Psoas muscle (tissue), 8 donors: ENCODE measurements at places on chromosomes 2 and 18.

- DNase-seq, result no peak
Observed at GRCh38 chr2:10792660-10793400, 19.8 kb downstream of the PDIA6 start.

DNA sequence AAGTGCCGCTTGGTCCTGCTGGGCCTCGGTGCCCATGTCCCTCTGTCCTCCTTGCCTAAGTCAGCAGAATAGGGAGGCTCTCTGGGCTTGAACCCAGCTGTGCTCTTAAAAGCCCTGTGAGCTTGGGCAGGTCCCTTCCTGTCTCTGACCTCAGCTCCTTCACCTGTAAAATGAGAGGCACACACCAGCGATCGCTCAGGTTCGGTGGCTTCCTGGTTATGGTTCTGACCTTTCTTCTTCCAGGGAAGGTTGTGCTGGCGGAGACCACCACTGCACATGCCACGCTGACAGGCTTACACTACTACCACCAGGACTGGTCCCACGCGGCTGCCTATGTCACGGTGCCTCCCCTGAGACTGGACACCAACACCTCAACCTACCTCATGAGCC, 36.1 kb upstream of the MAPRE3 start:
- no peak for DNase-seq

- no peak for DNase-seq
Observed at GRCh38 chr2:221802089-221802488, 230.0 kb upstream of the EPHA4 start.

GRCh38 chr2:44894058-44894457, 47.4 kb upstream of the SIX3 start:
- no peak for DNase-seq

GRCh38 chr2:9462313-9462712, 12.0 kb upstream of the IAH1 start:
- no peak for DNase-seq

DNA sequence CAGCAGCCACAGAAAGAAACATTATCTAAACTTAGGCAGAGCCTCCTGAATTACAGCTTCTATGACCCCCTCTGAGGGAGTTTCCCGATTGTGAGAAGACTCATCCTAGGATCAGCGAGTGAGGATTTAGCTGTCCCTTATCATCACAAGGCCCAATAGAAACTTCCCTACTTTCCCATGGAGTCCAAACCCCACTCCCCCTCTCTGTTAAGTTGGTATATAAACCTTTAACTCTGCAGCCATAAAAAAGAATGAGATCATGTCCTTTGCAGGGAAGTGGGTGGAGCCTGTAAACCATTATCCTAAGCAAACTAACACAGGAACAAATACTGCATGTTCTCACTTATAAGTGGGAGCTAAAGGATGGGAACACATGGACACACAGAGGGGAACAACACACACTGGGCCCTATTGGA, 78.8 kb downstream of the MYL12B start:
- DNase-seq, result no peak

DNA sequence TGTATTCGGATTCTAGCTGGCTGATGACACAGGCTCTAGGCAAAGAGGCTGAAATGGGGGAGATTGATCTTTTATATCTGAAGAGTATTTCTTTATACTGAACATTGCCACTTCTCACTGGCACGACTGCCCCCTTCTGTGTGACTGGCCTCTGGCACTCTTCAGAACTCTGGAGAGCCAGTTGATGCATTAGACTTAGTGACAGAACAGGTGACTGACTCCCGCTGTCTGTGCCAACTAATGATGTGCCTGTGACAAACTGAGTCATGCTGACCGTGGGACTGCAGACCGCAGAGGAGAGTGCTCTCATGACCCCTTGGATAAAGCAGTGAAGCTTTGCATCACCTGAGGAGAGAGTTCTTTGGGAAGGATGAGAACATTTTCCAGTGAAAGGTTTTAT, 14.4 kb downstream of the MGAT5 start:
- DNase-seq, result no peak

- no peak for DNase-seq
Observed at GRCh38 chr2:128606837-128607236, 288.2 kb upstream of the HS6ST1 start.

DNA sequence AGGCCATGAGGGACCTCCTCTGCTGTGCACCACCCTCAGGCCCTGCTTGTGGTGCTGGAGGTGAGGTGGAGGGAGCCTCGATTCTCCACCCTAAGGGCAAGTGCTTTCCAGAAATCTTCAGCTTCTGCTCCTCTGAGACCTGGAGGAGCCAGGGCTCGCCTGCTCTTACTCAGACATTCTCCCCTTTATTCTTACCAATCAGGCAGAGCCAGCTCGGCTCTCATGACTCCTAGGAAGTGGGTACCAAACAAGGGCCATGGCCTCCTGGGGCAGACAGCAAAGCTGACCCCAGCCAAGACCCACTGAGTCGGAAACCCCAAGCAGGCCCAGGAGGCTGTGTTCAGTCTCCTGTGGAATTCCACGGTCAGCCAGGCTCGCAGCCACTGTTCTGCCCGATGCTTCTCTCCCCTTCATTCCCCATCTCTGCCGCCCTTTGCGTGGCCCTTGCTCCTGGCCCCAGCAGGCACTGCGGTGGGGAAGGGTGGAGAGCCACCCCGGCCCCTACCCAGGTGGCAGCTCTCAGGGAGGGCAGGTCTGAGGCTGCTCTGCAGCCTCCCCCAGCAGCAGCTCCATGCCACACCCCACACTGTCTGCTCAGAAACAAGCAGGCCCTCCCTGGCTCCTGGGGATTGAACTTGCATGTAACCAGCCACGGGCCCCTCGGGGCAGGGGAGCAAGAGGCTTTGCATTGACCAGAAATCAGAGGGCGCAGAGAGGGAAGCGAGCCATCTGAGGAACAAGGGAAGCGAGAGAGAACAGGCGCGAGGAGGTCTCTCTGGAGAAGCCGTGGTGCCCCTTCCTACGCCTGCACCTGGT, 24.0 kb downstream of the HS1BP3 start:
- peak; percentile 13 for DNase-seq

DNA sequence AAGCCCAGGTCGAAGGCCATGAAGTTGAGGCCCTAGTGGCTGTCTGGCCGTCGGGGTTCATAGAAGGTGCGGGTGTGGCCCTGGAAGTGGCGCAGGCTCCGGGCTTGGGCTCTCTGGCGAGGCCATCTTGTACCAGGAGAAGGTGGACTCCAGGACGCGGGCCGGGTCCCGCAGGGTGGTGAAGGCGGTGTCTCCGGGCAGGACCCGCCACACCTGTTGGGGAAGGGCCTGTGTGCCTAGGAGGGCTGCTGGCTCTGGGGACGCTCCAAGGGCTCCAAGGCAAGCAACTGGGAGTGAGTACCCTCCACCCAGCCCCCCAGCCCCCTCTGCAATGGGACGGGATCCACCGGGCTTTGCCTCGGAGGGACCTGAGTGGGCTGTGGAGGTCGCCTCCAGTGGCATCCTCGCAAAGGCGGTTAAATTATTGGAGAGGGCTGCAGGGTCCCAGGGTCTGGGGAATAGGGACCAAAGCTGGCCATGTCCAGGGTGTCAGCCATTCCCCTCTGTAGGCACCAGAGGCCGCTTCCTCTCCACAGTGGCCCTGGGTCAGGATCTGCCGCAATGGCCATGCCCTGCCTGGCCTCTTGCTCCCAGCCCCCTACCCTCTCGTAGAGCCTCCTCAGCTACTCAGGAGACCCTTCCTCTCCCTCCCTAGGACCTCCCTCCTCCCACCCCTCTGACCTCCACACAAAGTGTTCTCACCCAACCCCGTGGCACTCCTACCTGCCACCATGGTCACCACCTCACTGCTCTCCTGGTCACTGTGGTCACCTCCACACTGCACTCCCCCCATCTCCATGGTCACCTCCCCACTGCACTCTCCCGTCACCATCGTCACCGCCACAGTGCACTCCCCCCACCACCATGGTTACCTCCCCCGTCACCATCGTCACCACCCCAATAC, 10.3 kb downstream of the AQP12A start:
- peak; percentile 12 for DNase-seq

GRCh38 chr2:8409461-8410260, 272.2 kb upstream of the ID2 start:
- no peak for DNase-seq

GRCh38 chr18:46337271-46337670, 233.1 kb downstream of the HAUS1 start:
- DNase-seq, result no peak

GRCh38 chr18:76487782-76488181, 7.3 kb downstream of the ZNF516 start:
- no peak for DNase-seq

GRCh38 chr2:145289946-145290345, 770.0 kb upstream of the ZEB2 start:
- no peak for DNase-seq

DNA sequence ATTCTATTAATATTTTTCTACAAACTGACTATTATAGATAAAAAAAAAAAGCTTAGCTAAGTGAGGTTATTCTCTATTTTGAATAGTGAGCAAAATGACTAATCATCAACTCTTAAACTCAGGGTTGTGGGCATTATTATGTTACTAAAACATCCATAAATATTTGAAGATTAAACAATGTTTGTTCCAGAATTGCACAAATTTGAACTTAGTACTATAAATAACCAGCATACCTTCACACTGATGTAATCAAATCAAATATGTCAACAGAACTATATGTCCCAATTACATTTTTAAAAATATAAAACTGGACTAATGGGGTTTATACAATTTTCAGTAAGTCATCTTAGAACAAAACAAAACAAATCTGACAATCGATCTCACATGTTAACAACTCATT, 800.9 kb downstream of the LRP1B start:
- DNase-seq, result no peak

- DNase-seq, result no peak
Observed at GRCh38 chr2:207182911-207183310, 17.2 kb upstream of the KLF7 start.

- no peak for DNase-seq
Observed at GRCh38 chr2:168858146-168858545, 32.1 kb downstream of the SPC25 start.

DNA sequence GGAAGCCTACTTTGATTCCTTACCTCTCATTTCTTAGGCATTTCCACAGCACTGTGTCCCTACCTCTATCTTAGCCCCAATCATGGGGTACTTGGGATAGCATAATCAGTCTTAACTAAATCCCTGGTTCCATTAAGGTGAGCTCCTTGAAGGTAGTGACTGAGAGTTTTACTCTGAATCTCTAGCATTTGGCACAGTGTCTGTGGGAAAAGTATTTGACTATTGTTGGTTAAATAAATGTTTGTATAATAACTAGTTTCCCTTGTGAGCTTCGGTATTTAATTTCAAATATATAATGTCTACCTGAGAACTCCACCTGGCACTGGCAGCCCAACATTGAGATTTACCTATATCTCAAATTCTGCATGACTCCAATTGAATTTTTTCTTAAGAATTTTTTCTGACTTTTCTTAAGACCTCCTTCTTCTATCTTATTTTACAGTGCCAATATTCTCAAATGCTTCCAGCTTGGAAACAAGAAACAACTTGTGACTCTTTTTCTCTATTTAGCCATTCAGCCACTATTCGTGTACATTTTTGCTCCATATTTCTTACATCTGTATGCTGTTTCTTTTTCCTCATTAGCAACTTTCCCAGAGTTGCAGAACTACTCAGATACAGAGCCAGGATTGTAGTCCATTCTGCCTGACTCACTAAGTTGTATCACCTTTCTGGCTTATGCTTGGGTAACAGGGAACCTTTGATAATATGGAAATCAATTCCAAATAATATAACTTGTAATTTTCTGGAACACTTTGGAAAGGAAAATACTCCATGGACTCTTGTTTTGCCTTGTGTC, 214.0 kb upstream of the NT5C1B start:
- no peak for DNase-seq

DNA sequence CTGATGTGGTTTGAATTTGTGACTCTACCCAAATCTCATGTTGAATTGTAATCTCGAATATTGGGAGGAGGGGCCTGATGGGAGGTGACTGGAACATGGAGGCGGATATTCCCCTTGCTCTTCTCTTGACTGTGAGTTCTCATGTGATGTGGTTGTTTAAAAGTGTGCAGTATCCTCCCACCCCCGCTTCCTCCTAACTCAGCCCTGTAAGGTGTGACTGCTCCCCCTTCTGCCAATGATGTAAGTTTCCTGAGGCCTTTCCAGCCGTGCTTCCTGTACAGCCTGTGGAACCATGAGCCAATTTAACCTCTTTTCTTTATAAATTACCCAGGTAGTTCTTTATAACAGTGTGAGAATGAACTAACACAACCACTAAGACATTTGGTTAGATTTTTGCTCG, 458.4 kb downstream of the THSD7B start:
- no peak for DNase-seq

GRCh38 chr2:11775384-11775783, 29.0 kb downstream of the LPIN1 start:
- DNase-seq, result no peak

DNA sequence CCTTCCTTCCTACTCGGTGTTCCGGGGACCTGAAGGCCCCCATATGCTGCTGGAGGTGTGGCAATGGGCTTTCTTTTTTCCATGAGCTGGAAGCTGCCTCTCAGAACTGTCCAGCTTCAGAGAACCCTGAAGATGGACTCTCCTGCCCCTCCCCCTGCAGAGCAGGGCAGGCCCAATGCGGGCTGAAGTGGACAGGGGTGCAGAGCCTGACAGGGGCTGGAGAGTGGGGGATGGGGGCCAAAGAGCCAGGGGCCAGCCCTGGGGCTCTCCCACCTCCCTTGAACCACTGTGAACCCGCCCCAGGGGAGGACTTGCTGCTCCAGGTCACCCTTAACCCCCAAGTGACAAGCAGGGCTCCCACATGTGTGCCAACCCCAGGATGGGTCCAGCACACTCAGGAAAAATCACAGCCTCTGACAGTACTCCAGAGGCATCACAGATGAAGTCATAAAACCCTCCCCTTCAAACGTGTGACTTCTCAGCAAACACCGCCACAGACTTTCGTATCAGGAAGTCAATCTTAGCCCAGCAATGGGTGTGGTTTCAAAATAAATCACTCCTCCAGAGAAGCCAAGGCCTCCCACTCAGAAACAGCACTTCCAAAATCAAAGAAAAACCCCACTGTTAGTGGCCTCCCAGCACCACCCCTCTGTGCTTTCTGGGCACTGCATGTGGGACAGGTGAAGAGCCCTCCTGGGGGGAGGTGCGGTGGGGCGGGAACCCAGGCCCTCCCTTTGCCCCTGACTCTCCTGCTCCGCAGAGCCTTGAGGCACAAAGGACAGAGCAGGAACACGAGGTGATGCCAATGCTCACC, 135.8 kb downstream of the HDAC4 start:
- peak; percentile 36 for DNase-seq

DNA sequence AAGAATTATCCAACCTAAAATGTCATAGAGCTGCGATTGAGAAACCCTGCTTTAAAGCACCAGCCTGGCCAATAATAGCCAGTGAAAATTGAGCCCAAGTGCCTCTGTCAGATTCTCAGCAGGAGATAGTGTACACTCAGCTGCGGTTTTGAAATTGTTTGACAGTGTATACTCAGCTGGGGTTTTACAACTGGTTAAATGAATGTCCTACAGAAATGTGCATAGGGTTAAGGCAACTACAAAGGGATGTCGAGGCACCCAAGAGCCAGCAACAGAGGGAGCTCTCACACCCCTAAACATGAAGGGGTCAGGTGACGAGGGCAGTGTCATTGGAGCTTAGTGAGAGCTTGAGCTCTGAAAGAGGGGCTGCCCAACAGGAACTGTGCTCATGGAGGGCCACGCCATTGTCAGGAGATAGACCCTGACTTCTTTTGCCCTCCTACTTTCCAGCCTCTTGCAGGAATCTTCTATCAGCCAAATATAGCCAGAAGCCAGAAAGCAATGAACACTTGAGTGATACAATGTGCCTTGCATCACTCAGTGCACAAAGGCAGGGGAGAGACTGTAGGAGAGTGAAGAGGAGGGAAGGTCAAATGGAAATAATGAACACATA, 15.1 kb downstream of the ACTG2 start:
- DNase-seq, result no peak
